Stimulated activated CD8-positive, alpha-beta memory T cell treated with anti-CD3 and anti-CD28 coated beads, Interleukin-2, amount 100 ng/mL, for 1 hour (primary cell): ENCODE measurements at places on chromosomes 1 and 21.

GRCh38 chr1:224919508-224919907 is 10.0 kb upstream of the DNAH14 start:
- DNase-seq = no peak

DNA sequence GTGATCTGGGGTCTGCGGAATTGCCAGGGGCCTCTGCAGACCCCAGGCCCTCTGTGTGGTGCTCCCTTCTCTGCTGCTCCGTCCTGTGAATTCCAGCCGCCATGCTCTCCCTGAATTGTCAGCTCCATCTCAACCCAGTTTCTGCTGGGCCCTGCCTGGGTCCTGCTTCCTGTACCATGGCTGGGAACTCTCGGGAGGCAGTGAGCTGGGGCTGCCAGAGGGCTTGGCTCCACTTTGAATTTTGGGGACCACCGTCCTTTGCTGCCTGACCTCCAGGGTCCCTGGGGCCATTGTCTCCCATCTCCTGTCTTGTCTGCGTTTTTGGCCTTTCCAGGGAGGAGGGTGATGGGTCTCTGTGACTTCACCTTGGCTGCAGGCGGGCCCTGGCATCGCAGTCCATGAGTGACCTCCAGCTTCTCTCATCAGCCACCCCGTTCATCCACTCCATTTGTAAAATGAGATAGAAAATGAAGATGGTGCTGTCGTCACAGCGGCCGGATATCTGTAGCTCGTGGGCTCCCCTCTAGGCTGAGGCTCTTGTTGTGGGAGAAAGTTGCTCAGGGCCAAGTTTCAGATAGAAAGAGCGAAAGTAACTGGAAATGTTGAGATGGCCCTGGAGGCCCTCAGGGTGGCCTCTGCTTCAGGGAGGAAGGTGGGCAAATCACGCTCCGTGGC is 38.3 kb downstream of the SKI start:
- no peak for DNase-seq

GRCh38 chr1:221687836-221688487 is 53.9 kb downstream of the DUSP10 start:
- no peak for DNase-seq

DNA sequence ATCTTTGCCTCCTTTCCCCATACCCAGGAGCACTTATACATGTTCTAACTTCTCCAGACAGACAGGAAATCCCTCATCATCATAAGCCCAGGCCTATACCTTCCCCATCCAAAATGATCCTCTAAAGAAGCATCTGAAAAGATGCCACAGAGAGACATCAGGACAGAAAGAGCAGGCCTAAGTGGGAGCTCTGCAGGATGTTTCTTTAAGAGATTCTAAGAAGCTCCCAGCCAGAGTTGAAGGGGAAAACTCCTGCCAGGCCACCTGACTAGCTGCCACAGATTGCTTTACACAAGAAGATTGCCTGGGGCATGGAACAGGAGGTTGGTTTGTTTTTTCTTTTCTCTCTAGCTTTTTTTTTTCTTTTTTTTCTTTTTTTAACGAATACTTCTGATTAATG is 275.8 kb downstream of the VAV3 start:
- no peak for DNase-seq

- no peak for DNase-seq
Measured at GRCh38 chr1:178220094-178220493, 126.2 kb downstream of the RASAL2 start.
